GM19239 (cell line): ENCODE measurements at places on chromosomes 4 and X.

DNA sequence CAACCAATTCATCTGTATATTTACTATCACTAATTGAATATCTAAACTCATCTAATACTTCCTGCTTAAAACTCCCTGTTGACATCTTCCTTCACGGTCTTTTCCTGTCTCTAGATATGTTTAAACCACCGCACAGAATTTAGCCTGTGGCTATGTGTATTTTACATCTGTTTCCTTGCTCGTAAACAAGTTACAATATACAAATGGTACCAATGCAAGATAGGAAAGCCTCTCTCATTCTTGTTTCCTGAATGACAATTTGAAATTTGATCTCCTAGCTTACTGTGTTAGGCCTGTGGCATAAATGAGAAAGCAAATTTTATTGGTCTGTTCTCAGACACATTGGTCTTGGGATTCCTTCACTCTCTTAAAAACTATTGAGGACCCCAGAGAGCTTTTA is 89.7 kb upstream of the PCDH7 start:
- DNase-seq: no peak

DNA sequence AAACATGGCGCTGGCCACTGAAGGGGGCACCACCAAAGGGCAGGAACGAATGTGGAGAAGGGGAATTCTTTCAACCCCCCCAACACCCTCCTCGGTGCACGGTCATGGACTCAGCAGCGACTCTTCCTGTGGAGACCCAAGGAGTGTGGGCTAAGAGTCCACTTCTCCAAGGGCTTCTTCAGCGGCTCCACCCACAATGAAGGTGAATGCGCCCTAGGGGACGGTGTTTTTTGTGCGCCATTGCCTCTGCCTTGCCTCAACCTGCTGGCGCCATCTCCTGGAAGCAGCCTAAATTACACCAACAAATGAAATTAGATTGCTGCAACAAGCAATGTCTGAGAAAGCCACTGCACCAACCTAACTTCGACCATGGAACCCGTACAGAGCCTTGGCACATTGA is 169.2 kb upstream of the MAGEB18 start:
- no peak for DNase-seq

GRCh38 chr4:7978907-7979651 is 39.4 kb upstream of the AFAP1 start:
- DNase-seq: no peak

DNA sequence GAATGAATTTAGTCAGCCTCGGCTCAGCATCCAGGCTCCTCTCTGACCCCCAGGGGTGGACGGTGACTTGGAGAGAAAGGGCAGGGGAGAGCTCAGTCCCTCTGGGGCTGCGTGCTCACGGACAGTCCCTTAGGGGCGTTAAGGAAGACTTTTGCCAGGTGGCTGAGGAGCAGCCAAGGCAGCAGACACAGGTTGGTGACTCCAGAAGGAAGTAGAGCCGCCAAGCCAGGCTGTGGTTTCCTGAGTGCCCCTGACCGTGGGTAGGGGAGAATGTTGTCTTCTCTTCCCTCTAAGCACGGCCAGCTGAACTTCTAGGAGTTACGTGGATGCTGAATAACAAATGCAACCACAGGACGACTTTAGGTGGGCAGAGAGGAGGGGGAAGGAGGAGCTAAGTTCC is 91.0 kb upstream of the MTM1 start:
- no peak for DNase-seq

- no peak for DNase-seq
These were observed 2.4 kb upstream of the ARHGEF6 start for GRCh38 chrX:136783159-136783558.

- peak; percentile 12 for DNase-seq
These were observed 9.6 kb downstream of the CC2D2A start for GRCh38 chr4:15479089-15479912.

- DNase-seq: no peak
These were observed 58.5 kb downstream of the CRLF2 start for GRCh38 chrX:1153940-1154339.

- DNase-seq: no peak
These were observed 108.8 kb downstream of the TMA16 start for GRCh38 chr4:163603257-163603656.

GRCh38 chrX:108732630-108733321 is 3.6 kb downstream of the IRS4 start:
- DNase-seq: no peak

GRCh38 chr4:152968806-152969394 is 32.8 kb downstream of the FHDC1 start:
- no peak for DNase-seq

DNA sequence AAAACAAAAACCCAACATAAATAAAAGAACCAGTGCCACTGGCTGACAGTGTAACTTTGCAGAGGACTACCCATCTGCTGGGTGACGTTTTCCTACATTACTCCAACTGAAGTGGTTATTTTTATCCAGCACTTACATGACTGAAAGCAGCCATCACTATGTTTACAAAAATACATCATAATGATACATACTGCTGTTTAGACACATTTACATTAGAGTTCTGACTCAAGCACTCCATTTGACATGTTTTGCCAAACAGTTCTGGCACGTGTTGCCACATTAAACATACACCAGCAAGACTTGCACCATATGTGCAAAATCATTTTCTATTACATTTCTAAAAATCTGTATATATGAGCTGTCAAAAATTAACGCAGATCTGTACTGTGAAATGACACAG is 39.6 kb downstream of the BEND4 start:
- no peak for DNase-seq

DNA sequence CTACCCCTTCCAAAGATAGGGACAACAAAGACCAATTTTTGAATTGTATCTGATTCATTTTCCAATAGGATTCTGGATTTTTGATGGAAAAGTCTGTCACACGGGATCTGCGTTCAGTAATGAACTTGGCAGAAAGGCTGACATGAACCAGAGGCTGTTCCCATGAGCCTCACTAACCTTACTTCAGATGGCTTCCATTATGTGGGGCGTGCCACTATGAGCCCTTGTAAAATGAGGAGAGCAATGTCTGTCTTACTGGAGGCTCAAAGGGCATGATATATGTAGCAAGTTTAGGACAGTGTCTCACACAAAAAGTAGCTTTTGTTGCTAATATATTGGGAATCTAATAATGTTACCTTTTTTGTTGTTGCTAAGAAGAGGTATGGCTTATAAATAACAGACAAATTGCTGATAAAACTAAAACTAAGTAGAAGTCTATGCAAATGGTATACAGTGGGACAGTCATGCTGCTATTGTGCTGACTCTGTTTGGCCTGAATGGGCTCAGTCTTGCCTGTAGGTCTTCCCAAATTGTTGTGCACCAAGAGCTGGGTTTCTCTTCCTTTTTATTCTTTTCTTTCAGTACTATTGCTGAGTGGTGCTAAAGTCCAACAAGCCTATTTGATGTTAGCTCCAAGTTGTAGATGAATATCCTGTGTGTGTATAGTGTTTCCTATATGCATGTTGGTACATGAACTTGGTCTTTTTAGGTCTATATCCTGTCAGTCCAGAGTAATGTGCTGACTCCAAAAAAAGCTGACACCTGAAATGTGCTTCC is 132.1 kb downstream of the SPRY1 start:
- DNase-seq: no peak

DNA sequence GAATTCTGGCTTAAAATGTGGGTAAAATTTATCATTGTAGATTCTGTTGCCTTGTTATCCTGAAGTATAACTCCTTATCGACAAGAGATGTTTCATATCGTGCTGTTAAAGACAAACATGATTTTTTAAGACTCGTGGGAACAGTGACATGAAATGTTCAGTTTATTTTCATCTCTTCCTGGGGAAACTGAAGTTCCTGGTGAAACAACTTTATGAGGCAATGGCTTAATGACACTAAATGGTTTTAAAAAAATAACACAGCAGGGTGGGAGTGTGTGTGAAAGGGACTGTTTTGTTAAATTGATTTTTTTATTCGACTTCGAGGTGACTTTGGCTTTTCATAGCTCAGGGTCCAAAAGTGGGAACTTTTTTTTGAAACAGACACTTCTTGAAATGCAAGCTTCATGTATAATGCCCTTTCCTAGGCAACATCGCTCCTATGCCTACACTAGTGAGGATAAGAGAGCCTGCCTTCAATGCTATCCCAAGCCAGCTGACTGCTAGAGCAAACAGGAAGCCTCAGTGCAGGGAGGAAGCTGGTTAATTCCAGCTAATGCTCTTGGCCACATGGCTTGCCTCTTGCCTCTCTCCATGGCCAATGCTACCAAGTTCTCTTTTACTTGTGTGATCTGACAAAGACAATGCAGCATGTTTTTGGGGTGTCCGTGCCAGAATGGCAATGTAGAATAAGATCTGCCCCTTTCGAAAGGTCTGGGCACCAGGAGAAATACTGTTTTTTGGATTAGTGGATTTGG is 80.9 kb upstream of the PLAC1 start:
- DNase-seq: no peak

- no peak for DNase-seq
These were observed 1002.9 kb upstream of the IGFBP7 start for GRCh38 chr4:58113126-58113525.

DNA sequence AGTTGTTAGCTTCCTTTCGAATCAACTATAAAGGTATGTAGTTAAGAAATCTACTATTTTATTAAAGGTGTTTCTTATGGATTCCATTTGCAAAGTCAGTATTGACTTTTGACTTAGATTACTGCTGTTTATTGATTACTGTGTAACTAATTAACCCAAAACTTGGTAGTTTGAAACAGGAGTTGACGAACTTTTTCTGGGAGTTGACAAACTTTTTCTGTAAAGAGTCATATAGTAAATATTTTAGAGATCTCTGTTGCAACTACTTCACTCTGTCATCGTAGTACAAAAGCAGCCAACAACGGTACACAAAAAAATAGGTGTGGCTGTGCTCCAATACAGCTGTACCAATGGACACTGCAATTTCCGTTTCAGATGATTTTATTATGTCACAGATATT is 30.2 kb downstream of the AGA start:
- no peak for DNase-seq

DNA sequence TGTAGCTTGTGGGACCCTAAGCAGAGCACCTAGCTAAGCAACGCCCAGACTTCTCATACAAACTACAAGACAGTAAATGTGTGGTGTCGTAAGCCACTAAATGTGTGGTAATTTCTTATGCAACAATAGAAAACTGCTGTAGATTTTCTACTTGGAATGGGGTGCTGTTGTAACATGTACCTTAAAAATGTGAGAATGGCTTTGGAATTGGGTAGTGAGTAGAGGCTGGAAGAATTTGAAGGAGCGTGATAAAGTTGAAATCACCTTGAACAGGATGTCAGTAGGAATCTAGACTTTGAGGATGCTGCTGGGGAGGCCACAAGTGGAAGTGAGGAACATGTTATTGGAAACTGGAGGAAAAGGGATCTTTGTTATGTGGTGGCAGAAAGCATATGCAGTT is 43.2 kb upstream of the FUNDC1 start:
- no peak for DNase-seq

GRCh38 chrX:11647138-11647537 is 18.6 kb downstream of the ARHGAP6 start:
- DNase-seq: no peak

DNA sequence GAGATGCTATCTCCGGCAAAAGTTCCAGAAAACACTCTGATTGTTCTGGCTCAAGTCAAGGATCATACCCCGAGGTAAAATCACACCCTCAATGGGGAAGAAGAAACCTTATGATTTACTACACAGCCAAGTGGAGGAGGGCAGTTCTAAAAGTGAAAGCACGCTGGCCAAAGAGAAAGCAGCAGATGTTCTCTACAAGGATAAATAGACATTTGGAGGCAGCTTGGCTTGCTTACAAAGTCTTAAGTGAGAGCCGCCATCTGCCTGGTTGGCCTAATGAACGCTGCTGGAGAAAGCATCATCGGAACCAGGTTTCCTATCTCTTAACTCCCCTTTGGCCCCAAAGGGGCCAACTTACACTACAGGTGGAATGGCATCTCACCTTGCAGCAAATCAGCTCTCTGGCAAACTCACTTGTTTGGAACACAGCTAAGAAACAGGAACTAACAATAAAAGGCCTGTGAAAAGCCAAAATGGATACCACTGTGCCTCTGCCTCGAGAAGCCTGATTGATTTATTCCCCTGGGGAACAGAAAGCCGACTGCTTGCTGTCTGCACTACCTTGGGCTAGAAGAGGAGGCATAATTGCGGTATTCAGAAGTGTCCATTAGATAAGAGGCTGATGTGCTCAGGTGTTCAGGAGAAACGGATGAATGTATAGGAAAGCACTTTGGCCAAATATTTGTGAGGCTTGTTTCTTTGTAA is 22.8 kb downstream of the FRAS1 start:
- DNase-seq: no peak

GRCh38 chr4:106996490-106996889 is 39.6 kb downstream of the DKK2 start:
- DNase-seq: no peak

DNA sequence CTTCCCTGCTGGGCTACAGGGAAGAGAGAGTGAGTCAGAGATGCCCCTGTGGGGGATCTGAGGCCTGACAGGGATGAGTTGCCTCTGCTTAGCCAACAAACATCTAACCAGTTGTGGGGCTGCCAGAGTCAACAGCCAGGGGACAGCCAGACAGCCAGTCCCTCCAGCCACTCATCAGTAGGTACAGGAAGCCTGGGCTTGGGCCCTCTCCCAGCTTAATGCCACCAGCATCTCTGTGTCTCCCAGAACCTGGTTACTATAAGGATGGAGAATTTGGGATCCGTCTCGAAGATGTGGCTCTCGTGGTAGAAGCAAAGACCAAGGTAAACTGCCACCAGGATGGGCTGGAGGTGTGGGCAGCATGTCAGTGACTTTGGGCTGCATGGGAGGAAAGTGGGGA is 17.3 kb upstream of the SASH3 start:
- no peak for DNase-seq

- no peak for DNase-seq
These were observed 203.3 kb downstream of the OR13H1 start for GRCh38 chrX:131747173-131747572.

DNA sequence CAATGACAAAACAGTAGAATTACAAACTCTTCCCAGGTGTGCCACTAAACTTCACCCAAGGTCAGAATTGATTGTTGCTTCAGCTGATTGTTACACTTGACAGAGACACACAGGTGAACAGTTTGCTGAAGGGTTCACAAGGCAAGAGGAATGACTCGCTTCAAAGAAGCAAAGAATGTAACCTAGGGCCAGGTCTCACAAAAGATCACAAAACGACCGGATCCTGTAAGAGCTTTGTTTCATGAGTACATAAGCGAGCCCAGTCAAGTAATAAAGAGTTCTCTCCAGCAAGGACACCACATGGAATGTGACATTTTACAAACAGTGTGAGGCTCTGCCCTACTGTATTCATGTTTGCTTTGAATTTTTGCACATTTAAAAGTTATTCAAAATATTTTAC is 9.1 kb downstream of the LNX1 start:
- DNase-seq: no peak

DNA sequence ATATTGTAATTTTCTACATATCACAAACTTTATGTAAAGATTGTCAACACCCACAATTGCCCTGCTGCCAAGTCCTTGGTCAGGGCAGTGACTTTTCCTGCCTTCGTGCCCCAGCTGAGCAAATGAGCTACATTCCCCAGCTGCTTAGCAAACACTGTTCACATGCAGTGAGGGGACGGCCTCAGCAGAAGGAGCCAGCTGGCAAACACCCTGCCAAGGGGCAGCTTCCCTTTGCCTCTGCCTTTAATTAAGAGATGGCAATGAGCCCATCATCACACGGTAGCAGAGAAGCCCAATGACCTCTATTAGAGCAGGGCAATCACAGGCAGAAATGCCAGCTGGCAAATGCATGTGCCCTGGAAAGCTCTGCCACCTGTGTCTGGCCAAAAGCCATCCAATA is 253.4 kb downstream of the EPHA5 start:
- no peak for DNase-seq
